ENCODE measurements at places on chromosomes 5 and 9. TPM values are rescaled to one million over a fixed set of nuclear protein-coding genes. Genes with fewer than 3 reads are reported as not detected.

DNA sequence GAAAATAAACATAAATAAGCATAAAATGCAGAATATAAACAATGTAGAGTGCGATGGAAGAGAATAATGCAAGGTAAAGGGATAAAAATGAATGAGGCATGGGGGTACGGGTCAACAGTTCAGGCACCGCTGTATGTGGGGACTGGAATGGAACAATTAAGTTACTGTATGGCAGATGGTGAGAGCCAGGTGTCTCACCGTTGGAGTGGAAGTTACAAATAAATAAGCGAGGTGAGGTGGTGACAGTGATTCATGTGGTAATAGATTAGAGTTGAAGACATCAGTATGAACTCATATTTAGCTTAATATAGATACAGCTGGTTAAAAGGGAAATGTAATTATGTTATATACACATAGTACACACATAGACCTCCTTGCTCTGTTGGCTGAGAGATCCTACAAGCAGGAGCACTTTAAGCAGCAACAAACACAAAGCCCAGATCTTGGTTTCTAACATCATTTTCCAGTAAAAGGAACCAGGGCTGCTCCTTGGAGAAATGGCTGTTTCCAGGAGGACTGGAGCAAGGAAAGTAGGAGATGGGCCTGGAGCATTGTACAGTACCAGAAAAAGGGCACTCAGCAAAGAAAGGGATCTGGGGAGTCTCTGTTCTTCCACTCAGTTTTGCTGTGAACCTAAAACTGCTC, 2.4 kb upstream of the OMD start:
- no peaks in the 10 kb centered on the region for H3K36me3 ChIP-seq
- H3K27ac ChIP-seq, result no peak overlapping the region
- H3K4me3 ChIP-seq, result no peak overlapping the region

DNA sequence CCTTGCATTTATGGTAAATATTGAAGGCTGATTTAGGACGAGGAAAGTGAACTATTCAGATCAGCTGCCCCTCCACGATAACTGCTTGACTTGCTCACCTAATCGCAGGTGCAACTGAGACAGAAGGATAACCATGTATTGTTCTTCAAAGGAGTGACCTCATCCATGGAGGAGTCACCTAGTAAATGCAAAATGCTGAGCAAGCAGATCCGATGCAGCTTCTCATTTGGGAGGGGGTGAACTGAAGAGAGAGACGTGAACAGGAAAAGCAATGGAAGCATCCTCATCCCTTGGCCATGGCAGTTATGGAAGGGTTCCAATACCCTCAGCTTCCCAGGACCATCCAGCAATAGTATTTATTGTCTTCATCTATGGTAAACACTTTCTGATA, 47.5 kb downstream of the RASGRF2 start:
- no peak overlapping the region for H3K27ac ChIP-seq
- H3K4me3 ChIP-seq, result no peak overlapping the region
- no peaks in the 10 kb centered on the region for H3K4me1 ChIP-seq
- no peak for DNase-seq
- no peaks in the 10 kb centered on the region for H3K36me3 ChIP-seq
- H3K27me3 ChIP-seq, result no peaks in the 10 kb centered on the region

Gene PCDHA9
- not detected for total RNA-seq

Gene GMCL2
- total RNA-seq, result not detected

- no peak overlapping the region for H3K4me3 ChIP-seq
- H3K27ac ChIP-seq, result no peak overlapping the region
- H3K4me1 ChIP-seq, result peaks cover 8% of the 10 kb centered on the region
These were observed 138.4 kb downstream of the ASTN2 start for GRCh38 chr9:117276444-117276843.

- no peaks in the 10 kb centered on the region for H3K36me3 ChIP-seq
- H3K4me3 ChIP-seq, result no peak overlapping the region
- no peaks in the 10 kb centered on the region for H3K27me3 ChIP-seq
- peaks cover 3% of the 10 kb centered on the region for H3K4me1 ChIP-seq
- no peak overlapping the region for H3K27ac ChIP-seq
These were observed 10.5 kb upstream of the GALNT10 start for GRCh38 chr5:154179846-154180710.

Data from right atrium auricular region (tissue), 2 donors.